ENCODE measurements at places on chromosomes 13 and 19.

GRCh38 chr19:35069696-35070095 is 28.2 kb downstream of the HPN start:
- no peak overlapping the region for H3K4me3 ChIP-seq
- peaks cover 5% of the 10 kb centered on the region for H3K27me3 ChIP-seq
- DNase-seq: no peak
- no peak overlapping the region for H3K27ac ChIP-seq
- H3K4me1 ChIP-seq: peaks cover 19% of the 10 kb centered on the region
- peaks cover 6% of the 10 kb centered on the region for H3K36me3 ChIP-seq

DNA sequence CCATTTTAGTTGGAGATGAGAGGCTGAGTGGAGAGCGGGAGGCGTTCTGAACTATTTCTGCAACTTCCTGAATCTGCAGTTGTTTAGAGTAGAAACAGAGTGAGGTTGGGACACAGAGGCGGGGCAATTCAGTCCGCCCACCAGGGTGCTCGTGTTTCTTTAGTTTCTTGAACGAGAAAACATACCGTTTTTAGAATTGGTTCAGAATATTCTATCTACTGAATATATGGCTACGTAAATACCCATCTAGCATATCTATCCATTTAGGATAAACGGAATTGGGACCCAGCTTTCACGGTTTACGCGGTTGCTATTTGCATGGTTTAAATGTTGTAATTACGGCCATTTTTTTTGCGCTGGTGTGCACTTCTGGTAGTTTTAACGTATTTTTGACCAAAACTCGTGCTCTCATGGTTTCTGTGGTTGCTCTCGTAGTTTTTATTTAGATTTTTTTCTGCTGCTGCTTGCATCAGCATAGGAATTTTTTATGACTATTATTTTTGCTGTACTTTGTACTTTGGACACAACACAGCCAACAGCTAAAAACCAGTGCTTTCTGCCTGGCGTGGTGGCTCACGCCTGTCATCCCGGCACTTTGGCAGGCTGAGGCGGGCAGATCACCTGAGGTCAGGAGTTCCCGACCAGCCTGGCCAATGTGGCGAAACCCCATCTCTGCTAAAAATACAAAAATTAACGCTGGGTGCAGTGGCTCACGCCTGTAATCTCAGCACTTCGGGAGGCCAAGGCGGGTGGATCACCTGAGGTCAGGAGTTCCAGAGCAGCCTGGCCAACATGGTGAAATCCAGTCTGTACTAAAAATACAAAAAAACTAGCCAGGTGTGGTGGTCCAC is 32.7 kb downstream of the TIMM13 start:
- peaks cover 8% of the 10 kb centered on the region for H3K27me3 ChIP-seq
- no peak overlapping the region for H3K4me3 ChIP-seq
- peaks cover 5% of the 10 kb centered on the region for H3K4me1 ChIP-seq
- no peaks in the 10 kb centered on the region for H3K36me3 ChIP-seq
- H3K27ac ChIP-seq: no peak overlapping the region
- DNase-seq: no peak

DNA sequence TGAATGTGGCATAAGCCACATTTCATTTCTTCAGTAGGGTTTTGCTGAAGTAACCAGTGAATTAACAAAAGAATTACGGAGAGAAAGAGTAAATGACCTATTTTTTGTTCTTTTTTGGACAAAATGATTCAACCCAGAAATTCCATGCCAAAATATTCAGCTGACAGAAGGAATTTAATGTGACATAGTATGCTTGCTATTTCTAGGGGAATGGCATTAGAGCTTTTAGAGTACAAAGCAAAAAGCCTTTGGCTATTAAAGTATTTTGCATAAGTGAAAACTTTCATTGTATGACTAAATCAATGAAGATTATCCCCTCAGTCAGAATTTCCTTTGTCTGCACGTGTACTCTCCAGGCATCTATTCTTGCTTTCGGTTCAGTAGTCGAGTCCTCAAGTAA is 465.3 kb downstream of the COG6 start:
- DNase-seq: peak; percentile 17
- H3K4me1 ChIP-seq: no peaks in the 10 kb centered on the region
- H3K36me3 ChIP-seq: no peaks in the 10 kb centered on the region

DNA sequence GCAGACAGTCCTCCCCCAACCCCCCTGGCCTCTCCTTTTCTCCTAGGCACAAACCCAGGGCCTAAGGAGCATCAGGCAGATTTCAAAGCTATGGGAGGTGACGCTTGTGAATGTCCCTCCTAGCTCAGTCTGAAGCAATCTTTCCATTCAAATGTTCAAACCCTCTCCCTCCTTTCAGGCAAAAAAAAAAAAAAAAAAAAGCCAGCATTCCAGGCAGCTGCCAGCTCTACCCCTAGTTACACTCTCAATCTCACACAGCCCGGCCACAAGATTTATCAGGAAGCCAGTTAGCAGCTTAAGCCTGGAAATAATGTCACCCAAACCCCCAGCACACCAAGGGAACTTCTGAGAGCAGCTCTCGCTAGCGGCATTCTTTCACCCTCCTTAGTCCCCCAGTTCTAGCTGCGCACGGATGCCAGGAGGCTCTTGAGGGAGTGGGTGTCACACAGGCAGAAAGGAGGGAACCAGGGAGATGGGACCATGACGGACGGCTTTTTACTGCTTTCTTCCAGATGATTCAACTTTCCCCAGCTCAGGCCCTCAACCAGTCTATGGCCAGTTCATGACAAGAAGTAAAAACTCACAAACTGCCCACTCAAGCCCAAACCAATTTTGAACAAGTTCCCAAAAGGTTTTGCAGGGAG is 6.3 kb downstream of the SH3GL1 start:
- peaks cover 7% of the 10 kb centered on the region for H3K36me3 ChIP-seq
- H3K27me3 ChIP-seq: peaks cover 3% of the 10 kb centered on the region
- H3K4me3 ChIP-seq: peak overlapping the region; percentile 28
- DNase-seq: no peak
- H3K4me1 ChIP-seq: peaks cover 70% of the 10 kb centered on the region

- H3K27ac ChIP-seq: no peak overlapping the region
- no peak overlapping the region for H3K4me3 ChIP-seq
- H3K36me3 ChIP-seq: no peaks in the 10 kb centered on the region
- peaks cover 6% of the 10 kb centered on the region for H3K27me3 ChIP-seq
Measured at GRCh38 chr19:19549804-19550464, 11.9 kb downstream of the CILP2 start.

DNA sequence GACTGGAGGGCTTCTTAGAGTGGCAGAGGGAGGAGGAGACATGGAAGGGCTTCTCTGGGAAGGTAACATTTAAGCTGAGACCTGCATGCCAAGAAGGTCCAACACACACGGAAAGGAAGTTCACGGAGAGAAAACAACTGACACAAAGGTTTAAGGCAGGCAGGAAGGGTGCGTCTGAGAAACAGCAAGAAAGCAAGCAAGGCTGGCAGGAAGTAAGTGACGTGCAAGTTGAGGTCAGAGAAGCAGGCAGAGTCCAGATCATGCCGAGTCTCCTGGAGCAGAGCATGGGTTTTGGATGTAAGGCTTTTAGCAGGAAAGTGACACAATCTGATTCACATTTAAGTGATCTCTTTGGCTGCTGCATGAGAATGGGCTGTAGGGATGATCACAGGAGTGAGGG is 60.5 kb downstream of the ATP7B start:
- no peaks in the 10 kb centered on the region for H3K36me3 ChIP-seq
- peaks cover 14% of the 10 kb centered on the region for H3K27me3 ChIP-seq
- H3K4me1 ChIP-seq: no peaks in the 10 kb centered on the region
- DNase-seq: no peak

GRCh38 chr13:61078976-61079770 is 336.5 kb downstream of the PCDH20 start:
- DNase-seq: no peak
- no peaks in the 10 kb centered on the region for H3K4me1 ChIP-seq

DNA sequence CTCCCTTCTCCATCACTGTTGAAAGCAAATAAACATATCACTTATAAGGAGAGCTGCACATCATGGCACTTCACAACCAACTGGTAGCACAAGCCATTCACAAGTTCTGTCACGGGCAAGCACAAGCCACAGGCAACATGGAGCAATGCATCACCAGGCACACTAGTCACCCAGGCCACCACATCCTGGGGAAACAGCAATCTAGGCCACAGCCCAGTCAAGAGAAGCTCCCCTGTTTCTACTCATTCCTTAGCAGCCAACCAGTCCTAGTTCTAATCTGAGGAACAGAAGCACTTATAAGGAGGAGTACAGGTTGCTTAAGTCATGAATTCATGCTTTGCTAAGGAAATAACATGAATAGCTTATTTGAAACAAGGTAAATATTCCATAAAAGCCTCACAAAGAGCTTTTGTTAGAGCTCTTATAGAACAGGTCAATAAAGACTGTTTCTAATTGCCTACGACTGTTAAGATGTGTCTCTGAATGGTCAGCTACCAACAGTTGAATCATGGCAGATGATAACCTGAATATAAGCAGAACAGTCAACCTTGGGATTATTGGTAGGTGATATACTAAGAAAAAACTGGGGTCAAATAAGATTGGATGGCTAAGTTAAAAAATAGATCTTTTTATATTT is 169.0 kb downstream of the TBC1D4 start:
- no peak overlapping the region for H3K4me3 ChIP-seq
- no peak for DNase-seq
- H3K36me3 ChIP-seq: peaks cover 12% of the 10 kb centered on the region
- H3K27ac ChIP-seq: no peak overlapping the region

DNA sequence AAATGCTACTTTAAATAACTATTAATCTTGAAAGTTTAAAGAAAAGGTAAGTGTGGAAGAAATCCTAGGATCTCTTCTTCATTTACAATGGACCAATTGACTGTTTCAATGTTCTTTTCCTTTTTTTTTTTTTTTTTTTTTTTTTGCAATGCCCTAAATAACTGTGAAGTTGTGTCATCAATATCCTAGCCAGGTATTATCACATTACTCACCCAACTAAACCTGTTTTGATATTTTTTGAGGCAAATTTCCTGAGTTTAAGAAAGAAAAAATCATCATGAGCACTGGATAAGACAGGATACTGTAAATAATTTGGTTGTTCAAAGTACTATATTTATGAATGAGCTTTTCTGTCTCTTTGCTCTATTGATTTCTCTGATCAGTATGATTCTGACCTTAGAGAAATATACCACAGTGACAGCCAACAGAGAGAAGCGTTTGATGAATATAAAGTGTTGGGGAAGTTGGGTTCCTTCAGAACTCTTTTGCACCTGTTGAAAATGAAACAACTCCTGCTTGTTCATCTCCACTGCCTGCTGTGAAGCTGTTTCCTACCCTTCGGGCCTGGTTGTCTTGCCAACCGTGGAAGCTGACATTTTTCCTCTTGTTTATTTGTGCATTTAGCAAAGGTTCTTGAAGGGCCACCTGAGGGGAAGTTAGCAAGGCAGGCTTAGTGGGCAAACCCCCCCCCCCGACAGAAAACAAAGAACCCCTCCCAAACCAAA is 1220.5 kb upstream of the SLC10A2 start:
- H3K27me3 ChIP-seq: no peaks in the 10 kb centered on the region
- H3K4me3 ChIP-seq: no peak overlapping the region
- no peaks in the 10 kb centered on the region for H3K4me1 ChIP-seq
- no peak for DNase-seq
- no peak overlapping the region for H3K27ac ChIP-seq
- H3K36me3 ChIP-seq: no peaks in the 10 kb centered on the region

GRCh38 chr13:30103161-30103840 is 204.1 kb downstream of the KATNAL1 start:
- H3K4me3 ChIP-seq: no peak overlapping the region
- peaks cover 4% of the 10 kb centered on the region for H3K27me3 ChIP-seq
- peaks cover 52% of the 10 kb centered on the region for H3K4me1 ChIP-seq
- no peaks in the 10 kb centered on the region for H3K36me3 ChIP-seq
- no peak overlapping the region for H3K27ac ChIP-seq

GRCh38 chr19:13004273-13004672 is 9.0 kb downstream of the NFIX start:
- H3K36me3 ChIP-seq: peaks cover 10% of the 10 kb centered on the region
- no peak for DNase-seq
- H3K27me3 ChIP-seq: no peaks in the 10 kb centered on the region

GRCh38 chr13:21355304-21355703 is 103.8 kb downstream of the ZDHHC20 start:
- peaks cover 14% of the 10 kb centered on the region for H3K27me3 ChIP-seq
- H3K27ac ChIP-seq: no peak overlapping the region
- DNase-seq: no peak

- H3K4me1 ChIP-seq: no peaks in the 10 kb centered on the region
- H3K27ac ChIP-seq: no peak overlapping the region
- no peak for DNase-seq
- H3K4me3 ChIP-seq: no peak overlapping the region
Measured at GRCh38 chr13:25795277-25795676, 256.5 kb downstream of the SHISA2 start.

DNA sequence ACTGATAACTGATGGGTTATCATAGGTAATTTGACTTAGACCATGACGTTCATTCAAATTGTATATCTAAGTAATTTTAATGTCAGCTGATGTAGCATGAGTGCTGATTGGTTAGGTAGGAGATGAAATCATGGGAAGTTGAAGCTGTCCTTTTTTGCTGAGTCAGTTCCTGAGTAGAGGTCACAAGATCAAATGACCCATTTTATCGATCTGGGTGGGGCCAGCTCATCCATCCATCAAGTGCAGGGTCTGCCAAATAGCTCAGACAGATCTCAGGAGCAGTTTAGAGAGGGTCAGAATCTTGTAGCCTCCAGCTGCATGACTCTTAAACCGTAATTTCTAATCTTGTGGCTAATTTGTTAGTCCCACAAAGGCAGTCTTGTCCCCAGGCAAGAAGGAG is 35.3 kb upstream of the CD177 start:
- peaks cover 5% of the 10 kb centered on the region for H3K36me3 ChIP-seq
- DNase-seq: no peak
- no peak overlapping the region for H3K27ac ChIP-seq
- no peak overlapping the region for H3K4me3 ChIP-seq
- peaks cover 27% of the 10 kb centered on the region for H3K4me1 ChIP-seq

DNA sequence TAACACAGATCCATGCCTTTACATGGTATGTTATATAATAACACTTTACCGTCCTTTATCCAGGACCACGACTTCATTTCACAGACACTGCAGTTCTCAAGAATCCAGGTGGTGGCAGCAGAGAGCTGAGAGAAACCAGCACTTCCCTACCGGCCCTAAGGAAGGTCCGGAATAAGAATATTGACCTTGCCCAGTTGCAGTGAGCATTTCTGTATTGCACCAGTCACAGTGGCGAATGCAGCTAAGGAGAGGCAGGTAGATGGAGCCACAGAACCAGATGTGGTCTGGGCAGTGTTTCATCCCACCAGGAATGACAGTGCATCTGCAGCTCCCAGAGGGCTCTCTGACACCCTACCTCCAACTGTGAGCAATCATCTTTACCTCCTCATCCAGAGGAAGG is 44.6 kb downstream of the ZNF787 start:
- H3K27ac ChIP-seq: no peak overlapping the region
- no peak overlapping the region for H3K4me3 ChIP-seq
- H3K4me1 ChIP-seq: peaks cover 10% of the 10 kb centered on the region
- peak; percentile 41 for DNase-seq

DNA sequence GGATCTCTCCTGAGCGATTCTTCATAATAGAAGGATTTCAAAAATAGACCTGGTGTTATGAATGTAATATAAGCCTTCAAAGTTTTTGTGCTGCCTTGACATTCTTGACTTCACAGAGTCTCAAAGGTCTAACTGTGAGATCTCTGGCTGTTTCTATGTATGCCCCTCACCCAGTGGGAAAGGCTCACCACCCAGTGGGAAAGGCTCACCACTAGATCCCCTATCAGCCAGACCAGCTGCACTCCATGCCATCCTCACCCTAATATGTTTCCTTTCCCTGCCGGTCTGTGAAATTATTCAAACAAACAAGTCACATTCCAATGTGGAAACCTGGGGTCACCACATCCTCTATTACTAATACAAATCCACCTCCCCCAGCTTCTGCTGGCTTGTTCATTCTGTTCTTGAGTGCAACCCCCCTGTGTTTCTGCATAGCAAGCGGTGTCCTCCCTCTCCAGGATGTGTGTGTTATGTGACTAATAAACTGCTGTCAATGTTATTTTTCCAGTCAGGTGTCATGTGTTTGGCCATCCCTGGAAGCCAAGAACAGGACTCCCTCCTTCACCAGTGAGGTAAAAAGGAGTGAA is 13.8 kb upstream of the SLITRK1 start:
- H3K4me3 ChIP-seq: peak overlapping the region; percentile 28
- peak overlapping the region; percentile 86 for H3K27ac ChIP-seq
- no peaks in the 10 kb centered on the region for H3K27me3 ChIP-seq
- peak; percentile 86 for DNase-seq
